Tibial artery (tissue), 4 donors: ENCODE measurements at places on chromosomes 7 and 10.

DNA sequence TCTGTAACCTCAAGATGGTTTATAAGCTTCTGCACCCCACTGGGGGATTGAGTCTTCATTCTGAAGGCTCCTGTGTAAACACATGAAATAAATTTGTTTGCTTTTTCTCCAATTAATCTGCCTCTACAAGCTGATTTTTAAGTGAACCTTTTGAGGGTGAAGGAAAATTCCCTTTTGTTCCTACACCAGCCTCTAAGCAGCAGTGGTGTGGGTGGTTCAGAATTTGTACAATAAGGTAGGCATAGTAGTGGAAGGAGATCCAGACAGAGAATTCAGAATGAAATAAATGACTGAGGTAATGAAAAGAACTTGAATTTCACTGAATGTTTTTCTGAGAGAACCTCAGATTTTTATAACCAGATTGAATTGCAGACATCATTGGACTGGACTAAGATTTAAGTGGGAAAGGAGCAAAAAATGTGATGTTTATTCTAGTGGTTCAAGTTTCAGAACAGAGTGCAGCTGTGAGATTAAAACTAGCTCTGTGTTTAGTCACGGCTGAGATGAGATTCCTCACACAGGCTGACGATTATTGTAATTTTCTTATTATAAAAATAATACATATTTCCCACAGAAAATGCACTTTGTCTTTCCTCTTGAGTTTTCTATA is 1162.2 kb downstream of the TYW1 start:
- no peak for DNase-seq

DNA sequence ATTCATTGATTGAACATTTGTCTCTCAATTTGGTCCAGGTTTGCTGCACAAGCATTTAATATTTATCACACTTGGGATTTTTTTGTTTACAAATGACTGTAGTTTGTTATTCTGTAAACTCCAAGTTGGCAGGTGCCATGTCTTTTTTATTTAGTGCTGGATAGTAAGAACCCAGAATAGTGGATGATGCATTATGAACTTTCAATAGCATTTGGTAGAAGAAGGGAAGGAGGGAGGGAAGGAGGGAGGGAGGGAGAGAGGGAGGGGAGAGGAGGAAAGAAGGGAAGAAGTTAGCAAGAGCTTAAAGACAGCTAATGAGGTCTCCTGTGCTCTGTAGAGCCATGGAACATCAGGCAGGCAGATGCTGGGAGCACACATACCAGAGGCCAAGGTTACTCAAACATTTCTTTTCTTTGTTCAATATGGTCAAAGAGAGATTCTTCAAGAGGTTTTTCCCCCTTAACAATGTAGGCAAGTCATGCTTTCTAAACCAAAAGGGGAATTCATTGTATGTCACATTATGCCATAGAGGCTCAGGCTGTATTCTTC is 25.8 kb upstream of the PDK4 start:
- no peak for DNase-seq

- no peak for DNase-seq
These were observed 4.5 kb upstream of the ITGB1 start for GRCh38 chr10:32962521-32962920.

DNA sequence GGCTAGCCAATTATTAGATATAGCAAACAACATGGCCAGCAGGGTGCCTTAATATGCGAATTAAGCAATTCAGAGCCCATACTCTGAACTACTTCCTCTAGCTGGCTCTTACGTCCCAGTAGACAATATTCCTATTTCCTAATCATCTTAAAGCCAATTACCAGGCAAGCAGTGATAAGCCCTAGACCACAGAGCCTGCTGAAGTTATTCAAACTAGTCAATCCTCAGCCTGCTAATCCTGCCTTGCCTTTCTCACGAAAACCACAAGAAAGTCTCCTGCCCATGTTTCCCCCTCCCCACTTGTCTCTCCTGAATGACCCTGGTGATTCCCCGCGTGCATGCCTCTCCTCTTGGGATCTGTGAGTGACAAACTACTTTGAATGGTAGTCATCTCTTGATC is 86.8 kb upstream of the CACNA2D1 start:
- DNase-seq: no peak

DNA sequence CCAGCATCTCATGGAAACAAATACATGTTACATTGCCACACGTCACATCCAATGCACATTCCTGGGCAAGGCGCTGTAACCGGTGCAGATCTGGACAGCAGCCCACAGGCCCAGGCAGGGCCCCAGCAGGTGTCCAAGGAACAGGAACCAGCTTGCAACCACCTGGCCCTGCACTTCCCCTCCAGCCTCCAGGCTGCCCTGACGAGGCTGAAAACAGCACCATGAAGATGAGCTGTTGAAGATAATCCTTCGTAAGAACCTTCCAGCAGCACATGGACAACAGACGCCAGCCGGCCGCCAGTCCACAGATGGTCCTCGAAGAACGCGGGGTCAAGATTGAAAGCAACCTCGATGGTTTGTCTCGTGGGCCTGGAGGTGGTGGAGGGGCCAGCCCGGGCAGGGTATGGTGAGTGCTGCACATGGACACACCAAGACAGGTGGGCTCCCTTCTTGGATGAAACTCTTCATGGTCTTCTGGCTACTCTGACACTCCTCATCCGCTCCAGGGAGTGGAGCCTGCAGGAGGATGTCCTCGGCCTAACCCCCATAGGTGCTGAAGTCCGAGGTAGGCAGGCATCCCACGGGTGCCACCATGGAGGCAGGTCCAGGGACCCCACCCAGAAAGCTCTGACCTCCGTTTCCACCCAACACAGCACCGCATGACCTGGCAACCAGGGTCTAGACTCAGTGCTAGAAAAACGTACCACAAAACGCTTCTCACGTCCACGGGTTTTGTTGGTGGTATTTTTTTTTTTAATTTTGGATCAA is 22.9 kb downstream of the PDGFA start:
- DNase-seq: no peak

- DNase-seq: no peak
These were observed 105.5 kb downstream of the CUX1 start for GRCh38 chr7:101922631-101923601.

DNA sequence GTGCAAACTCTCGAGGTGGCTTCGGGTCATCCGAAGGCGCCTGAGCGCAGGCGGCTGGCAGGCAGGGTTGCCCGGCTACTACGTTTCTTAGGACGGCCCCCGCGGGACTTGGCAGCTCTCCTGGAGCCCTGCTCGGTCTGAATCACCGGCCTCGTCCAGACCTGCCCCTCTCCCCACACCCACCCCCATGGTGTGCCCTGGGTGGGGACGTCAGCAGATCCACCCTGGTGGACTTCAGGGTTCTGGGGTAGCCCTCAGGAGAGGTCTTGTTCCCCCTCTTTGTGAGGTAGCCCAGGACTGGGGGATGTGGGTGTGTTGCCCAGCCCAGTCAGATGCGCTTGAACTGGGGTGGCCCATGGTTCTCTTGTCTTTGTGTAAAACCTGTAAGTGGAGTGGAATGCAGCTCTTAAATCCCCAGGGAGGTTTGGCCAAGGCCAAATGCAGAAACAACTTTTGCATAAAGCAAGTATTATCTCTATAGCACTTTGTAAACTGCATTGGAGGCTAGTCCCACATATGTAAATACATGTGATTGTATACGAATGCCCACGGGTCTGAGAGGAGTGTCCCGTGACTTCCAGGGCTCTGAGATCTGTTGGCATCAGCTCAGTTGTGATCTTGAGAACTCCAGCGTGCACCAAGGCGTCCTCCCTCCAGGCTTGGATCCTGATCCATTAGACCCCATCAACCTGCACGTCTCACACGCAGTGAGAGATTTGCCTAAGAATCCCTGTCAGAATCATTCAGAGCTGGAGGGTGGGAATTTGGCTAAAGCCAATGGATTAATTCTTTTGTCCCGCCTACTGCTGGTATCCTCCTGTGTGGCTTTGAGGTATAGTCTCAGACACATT is 1.8 kb downstream of the PFKFB3 start:
- peak; percentile 90 for DNase-seq

- DNase-seq: no peak
These were observed 34.6 kb downstream of the KCNMA1 start for GRCh38 chr10:77602913-77603533.

DNA sequence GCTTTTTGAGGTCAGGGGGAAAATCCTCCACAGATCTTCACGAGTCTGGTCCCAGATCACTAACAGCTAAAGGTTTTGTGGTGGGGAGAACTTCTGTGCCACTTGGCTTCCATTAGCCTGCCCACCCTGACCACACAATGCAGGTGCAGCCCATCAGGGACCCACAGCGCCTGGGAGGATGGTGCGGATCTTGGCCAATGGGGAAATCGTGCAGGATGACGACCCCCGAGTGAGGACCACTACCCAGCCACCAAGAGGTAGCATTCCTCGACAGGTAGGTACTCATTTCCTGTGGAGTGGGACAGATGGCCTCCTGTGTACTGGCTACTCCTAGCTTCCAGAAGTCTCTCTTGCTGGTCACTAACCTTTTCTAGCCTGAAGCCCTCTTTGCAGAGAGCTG is 1.5 kb downstream of the FAM241B start:
- DNase-seq: no peak

DNA sequence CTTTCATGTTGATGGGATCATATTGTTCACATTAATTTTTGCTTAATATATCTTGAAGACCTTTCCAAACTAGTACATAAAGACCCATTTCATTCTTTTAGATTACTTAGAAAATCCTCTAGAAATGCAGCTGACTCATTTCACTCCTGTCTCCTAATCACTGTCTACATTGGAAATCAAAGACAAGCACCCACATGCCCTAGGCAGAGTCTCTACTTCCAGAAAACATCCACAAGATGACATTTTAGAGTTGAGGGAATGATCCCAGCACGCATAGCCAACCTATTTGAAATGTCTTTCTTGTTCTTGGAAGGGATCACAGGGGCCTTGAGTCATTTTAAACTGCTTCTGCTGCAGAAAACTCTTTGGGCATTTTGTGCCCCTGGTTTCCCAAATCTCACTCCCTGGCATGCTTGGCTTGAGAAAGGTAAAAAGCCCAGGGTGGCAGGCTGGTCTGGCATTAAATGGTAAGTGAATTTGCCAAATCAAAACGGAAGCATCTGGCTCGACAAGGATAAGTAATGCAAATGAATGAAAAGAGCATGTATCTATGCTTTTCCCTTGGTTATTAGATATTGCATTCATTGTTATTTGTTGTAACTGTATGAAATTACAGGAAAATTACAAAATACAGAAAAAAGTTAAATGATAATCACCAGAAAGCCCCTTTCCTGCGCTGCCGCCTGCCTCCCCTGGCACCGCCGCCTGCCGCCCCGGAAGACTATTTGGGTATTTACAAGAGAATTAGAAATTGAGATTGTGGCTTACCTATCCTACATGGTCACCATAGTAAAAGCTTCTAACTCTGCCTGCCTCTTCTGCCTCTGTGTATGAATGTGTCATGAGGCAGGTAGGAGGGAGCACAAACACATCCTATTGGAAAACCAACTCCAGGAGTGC is 225.3 kb downstream of the PTEN start:
- no peak for DNase-seq

GRCh38 chr10:1183033-1183396 is 126.8 kb downstream of the WDR37 start:
- peak; percentile 54 for DNase-seq

- DNase-seq: no peak
These were observed 716.2 kb downstream of the NXPH1 start for GRCh38 chr7:9149499-9150082.

GRCh38 chr7:74095135-74095534 is 11.5 kb downstream of the LIMK1 start:
- no peak for DNase-seq

GRCh38 chr10:82162549-82163195 is 287.7 kb downstream of the NRG3 start:
- no peak for DNase-seq

DNA sequence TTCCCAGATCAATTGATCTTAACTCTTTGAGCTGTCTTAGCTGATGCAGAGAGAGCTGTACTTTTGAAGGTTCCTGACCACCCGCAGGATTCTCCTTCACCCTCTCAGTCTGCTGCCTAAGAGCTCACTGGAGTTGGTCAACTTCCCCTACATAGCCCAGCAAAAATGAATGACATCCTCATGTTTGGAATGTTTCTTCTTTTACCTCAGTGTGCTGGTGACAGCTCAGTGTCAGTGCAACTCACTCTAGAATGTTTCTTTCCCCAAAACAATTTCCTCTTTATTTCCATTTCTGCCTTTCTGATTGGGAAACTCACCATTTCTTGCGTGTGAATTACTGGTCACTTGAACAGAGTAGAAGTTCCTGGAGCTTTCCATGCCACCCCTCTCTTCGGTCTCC is 48.7 kb downstream of the LSMEM1 start:
- no peak for DNase-seq

DNA sequence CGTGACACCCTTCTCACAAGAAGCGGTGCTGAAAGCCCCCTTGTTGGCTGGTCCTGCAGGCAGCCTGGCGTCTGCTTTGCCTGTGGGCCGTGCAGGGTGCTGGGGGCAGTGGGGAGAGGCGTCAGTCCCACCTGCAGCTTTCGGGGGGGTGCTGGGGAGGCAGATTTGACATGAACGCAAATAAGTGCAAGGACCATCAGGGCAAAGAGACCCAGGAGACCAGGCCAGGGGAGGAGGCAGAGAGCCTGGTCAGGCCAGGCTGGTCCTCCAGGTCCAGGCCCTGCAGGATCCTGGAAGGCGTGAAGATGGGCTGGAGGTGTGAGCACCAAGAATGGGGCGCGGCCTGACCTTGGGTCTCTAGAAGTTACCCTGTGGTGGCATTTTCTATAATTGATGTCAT is 81.6 kb downstream of the MGMT start:
- DNase-seq: no peak

GRCh38 chr10:91167406-91167805 is 53.1 kb upstream of the PCGF5 start:
- DNase-seq: no peak

GRCh38 chr7:42460933-42461332 is 223.9 kb upstream of the GLI3 start:
- no peak for DNase-seq

DNA sequence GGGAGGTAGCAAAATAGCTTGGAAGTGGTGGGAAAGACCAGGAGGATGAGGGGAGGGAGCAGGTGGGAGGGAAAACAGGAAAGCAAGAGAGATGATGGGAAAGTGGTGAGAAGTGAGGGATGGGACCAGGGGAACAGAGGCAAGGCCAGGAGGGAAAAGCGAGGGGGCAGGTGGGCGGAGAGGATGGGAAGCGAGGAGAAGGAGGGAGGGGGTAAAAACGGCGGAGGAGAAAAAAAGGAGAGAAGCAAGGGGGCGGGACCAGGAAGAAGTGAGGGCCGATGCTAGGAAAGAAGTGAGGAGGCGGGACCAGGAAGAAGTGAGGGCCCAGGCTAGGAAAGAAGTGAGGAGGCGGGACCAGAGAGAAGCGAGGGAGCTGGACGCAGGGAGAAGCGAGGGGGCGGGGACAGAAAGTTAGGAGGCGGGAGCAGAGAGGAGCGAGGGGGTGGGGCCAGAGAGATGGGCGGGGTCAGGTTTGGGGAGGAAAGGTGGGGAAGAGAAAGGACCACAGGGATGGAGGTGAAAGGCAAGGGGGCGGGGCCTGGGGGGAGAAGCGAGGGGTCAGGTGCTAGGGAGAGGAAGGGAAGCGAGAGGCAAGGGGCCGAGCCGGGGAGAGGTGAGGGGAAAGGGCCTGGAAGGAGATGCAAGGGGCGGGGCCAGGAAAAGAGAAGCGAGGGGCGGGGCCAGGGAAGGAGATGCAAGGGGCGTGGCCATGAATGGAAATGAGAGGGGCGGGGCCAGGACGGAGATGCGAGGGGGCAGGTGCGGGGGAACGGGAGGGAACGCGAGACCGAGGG is 984 bp downstream of the SMURF1 start:
- DNase-seq: peak; percentile 97

- no peak for DNase-seq
These were observed 4.8 kb downstream of the GSTO1 start for GRCh38 chr10:104259456-104259855.
